ENCODE measurements at places on chromosomes 5 and 9.

- H3K36me3 ChIP-seq: no peaks in the 10 kb centered on the region
- H3K27ac ChIP-seq: no peak overlapping the region
- no peaks in the 10 kb centered on the region for H3K4me1 ChIP-seq
- no peak for DNase-seq
- H3K27me3 ChIP-seq: no peaks in the 10 kb centered on the region
Observed at GRCh38 chr5:164934039-164934438, 1428.6 kb downstream of the MAT2B start.

- peaks cover 31% of the 10 kb centered on the region for H3K36me3 ChIP-seq
- no peak for DNase-seq
- no peak overlapping the region for H3K27ac ChIP-seq
- no peaks in the 10 kb centered on the region for H3K27me3 ChIP-seq
- no peaks in the 10 kb centered on the region for H3K4me1 ChIP-seq
Observed at GRCh38 chr9:97908705-97909104, 13.6 kb downstream of the TRMO start.

GRCh38 chr5:172782169-172783039 is 11.4 kb upstream of the DUSP1 start:
- no peaks in the 10 kb centered on the region for H3K4me1 ChIP-seq
- H3K4me3 ChIP-seq: no peak overlapping the region
- H3K27me3 ChIP-seq: no peaks in the 10 kb centered on the region
- H3K27ac ChIP-seq: no peak overlapping the region
- DNase-seq: no peak
- H3K36me3 ChIP-seq: no peaks in the 10 kb centered on the region

GRCh38 chr5:65808818-65809217 is 86.8 kb downstream of the NLN start:
- no peak for DNase-seq
- H3K4me3 ChIP-seq: no peak overlapping the region
- no peaks in the 10 kb centered on the region for H3K27me3 ChIP-seq
- peaks cover 7% of the 10 kb centered on the region for H3K4me1 ChIP-seq

DNA sequence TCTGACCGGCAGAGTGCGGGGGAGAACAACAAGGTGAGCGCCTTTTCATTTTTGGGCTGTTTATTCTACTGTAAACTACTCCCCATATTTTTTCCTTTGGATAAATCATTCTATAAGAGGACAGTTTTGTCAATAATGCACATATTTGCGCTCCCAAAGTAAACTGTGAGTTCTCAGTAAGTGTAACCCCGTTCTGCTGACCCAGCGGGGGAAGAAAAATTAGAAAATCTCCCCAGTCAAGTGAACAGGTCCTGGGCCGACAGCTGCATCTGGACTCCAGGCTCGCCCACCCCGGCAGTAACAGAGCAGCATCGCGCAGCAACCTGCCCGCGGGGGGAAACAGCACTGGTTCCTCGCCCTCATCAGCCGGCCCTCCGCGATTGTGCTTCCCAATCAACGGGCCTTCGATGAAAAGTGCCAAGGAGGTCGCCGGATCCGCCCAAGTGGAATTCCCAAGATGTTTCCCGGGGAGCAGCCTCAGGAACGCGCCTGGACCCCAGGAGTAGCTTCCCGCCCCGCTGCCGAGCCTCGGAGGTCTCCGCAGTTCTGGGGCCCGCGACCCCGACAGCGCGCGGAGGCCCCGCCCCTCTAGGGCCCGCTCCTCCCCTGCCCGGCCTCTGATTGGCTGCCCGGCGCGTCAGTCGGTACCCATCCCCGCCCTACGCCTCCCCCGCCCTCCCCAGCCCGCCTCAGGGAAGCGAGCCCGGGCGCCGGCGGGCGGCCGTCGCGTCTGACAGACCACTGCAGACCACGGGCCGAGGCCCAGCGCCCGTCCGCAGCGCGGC is at the start of gene OTULINL:
OTULINL (plus strand) TSS at position 687 of the 785 bp plus-strand sequence. CDS start 103 bp downstream, outside the sequence.
- H3K27ac ChIP-seq: peak within 1 kb of the TSS; percentile 55
- H3K27me3 ChIP-seq: peaks cover 3% of the 10 kb centered on the region
- H3K4me3 ChIP-seq: peak within 1 kb of the TSS; percentile 61
- DNase-seq: peak; percentile 70

DNA sequence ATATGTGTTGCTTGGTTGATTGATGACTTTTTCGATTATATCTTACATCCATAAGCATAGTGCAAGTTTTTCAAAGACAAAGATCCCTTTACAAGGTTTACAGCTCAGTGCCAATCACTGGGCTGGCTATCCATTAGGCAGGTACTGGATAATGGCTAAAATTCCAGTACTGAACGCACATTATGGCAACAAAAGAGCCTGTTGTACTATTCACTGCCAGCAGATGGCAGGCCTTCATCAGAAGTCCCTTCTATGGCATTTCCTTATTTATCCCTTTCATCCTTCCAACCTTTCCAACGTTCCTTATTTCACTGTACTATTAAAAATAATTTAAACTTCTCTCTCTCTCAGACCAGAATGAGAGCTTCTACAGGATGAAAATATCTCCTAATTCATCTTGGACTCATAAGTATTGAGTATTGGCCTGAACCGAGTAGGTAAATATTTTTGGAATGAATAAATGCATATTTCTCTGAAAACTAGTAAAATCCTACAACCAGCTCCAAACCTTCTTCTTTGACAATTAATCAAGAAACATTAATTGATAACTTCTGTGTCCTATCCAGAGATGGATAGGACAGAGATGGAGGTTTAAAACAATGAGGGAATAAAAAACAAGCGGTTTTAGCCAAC is 6.7 kb upstream of the WNT8A start:
- H3K27me3 ChIP-seq: no peaks in the 10 kb centered on the region
- DNase-seq: peak; percentile 87
- no peak overlapping the region for H3K27ac ChIP-seq
- H3K4me3 ChIP-seq: no peak overlapping the region
- no peaks in the 10 kb centered on the region for H3K36me3 ChIP-seq

DNA sequence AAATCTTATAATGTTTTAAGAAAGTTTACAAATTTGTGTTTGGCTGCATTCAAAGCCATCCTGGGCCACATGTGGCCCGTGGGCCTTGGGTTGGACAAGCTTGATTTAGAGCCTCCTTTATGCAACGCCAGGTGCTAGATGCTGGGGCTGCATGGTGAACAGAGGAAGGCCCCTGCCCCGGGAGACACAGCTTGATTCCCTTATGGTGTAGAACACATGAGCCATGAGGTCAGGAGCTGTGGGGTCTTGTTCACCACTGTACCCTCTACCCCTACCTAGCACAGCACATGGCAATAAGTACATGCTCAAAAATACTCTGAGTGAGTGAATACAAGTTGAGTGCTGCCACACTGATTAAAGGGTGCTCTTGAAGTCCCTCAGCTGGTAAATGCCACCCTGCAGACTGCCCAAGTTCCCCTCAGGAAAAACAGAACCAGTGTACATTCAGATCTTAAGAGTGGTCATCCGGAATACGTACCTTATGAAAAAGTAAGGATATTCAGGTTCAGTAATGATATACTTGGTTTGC is 71.9 kb downstream of the ARRDC3 start:
- no peaks in the 10 kb centered on the region for H3K36me3 ChIP-seq

GRCh38 chr5:41636605-41637004 is 126.2 kb upstream of the PLCXD3 start:
- no peaks in the 10 kb centered on the region for H3K27me3 ChIP-seq
- no peaks in the 10 kb centered on the region for H3K36me3 ChIP-seq
- no peaks in the 10 kb centered on the region for H3K4me1 ChIP-seq
- H3K27ac ChIP-seq: no peak overlapping the region

- H3K4me1 ChIP-seq: peaks cover 10% of the 10 kb centered on the region
- H3K27me3 ChIP-seq: no peaks in the 10 kb centered on the region
- peak overlapping the region; percentile 35 for H3K27ac ChIP-seq
- H3K36me3 ChIP-seq: no peaks in the 10 kb centered on the region
Observed at GRCh38 chr9:107667231-107668070, 177.9 kb upstream of the KLF4 start.

GRCh38 chr5:128984480-128984879 is 19.2 kb downstream of the SLC27A6 start:
- H3K4me1 ChIP-seq: no peaks in the 10 kb centered on the region
- H3K36me3 ChIP-seq: no peaks in the 10 kb centered on the region
- no peak overlapping the region for H3K4me3 ChIP-seq
- no peak for DNase-seq
- H3K27me3 ChIP-seq: no peaks in the 10 kb centered on the region
- no peak overlapping the region for H3K27ac ChIP-seq

DNA sequence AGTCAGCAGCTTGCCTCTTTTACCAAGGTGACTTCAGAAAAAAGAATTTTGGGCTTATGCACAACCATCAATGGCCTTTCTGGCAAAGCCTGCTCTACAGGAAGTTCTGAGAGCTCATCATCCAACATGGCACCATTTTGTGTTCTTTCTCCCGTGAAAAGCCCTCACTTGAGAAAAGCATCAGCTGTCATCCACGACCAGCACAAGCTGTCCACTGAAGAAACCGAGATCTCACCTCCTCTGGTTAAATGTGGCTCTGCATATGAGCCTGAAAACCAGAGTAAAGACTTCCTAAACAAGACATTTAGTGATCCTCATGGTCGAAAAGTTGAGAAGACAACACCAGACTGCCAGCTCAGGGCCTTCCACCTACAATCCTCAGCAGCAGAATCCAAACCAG is 111.2 kb downstream of the SNCAIP start:
- H3K27me3 ChIP-seq: no peaks in the 10 kb centered on the region
- peak overlapping the region; percentile 44 for H3K27ac ChIP-seq
- no peak for DNase-seq
- no peak overlapping the region for H3K4me3 ChIP-seq

DNA sequence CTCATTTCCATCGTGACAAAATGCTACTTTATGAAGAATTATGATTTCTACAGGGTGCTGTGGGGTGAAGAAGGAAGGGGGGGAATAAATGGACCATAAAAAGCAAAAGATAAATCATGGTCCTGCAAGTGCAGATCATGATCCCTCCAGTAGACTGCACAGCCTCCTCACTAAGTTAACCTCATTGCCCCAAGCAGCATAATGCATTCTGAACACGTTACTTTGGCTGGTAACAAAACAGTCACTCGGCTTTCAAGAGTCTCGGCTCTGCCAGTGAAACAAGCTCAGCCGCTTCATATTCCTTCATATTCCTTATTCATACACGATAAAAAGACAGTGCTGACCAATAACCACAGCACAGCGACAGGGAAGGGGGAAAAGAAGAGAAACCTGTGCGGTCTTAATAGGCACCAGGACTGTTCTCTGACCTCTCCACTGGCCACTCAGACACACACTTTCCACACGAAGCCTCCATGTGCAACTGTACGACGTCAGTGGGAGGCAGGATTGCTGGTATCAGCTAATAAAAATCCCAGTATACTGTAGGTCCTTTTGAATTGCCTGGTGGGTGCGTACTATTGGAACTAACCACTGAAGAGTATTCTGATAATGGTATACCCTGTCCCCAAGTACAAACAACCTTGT is 60.5 kb downstream of the ANKH start:
- H3K36me3 ChIP-seq: no peaks in the 10 kb centered on the region
- H3K27me3 ChIP-seq: no peaks in the 10 kb centered on the region
- DNase-seq: no peak
- H3K4me1 ChIP-seq: peaks cover 3% of the 10 kb centered on the region

DNA sequence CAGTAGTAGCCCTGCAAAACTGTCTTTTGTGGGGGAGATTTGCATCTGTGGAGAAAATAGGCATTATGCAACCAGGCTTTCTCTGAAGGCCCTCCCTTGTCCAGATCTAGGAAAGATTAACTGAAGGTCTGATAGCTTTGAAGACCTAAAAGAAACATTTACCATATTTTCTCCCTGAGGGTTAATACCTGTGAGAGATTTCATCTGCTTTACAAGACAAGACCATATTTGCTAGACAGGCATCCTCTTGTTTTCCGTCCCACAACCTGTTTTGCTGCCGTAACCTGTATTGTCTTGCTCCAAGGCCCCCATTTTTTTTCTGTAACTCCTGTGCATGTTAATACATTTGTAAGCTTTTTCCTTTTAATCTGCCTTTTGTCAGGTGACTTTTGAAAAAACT is 1985.2 kb upstream of the CDH9 start:
- H3K27me3 ChIP-seq: no peaks in the 10 kb centered on the region
- H3K27ac ChIP-seq: no peak overlapping the region
- DNase-seq: no peak
- no peak overlapping the region for H3K4me3 ChIP-seq
- no peaks in the 10 kb centered on the region for H3K36me3 ChIP-seq
- H3K4me1 ChIP-seq: no peaks in the 10 kb centered on the region

- no peak overlapping the region for H3K4me3 ChIP-seq
- no peak for DNase-seq
- peaks cover 19% of the 10 kb centered on the region for H3K27me3 ChIP-seq
- H3K4me1 ChIP-seq: peaks cover 24% of the 10 kb centered on the region
- peaks cover 8% of the 10 kb centered on the region for H3K36me3 ChIP-seq
Observed at GRCh38 chr5:177372910-177373309, 11.3 kb upstream of the SLC34A1 start.

DNA sequence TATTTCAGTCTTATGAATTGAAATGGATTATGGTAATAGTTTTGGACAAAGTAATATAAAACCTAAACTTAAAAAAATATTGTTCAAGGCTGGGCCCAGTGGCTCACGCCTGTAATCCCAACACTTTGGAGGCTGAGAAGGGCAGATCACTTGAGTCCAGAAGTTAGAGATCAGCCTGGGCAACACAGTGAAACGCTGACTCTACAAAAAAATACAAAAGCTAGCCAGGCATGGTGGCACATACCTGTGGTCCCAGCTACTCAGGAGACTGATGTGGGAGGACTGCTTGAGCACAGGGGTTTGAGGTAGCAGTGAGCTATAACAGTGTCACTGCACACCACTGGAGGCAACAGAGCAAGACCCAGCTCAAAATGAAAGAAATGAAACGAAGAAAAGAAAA is 81.9 kb downstream of the SCAI start:
- H3K4me3 ChIP-seq: no peak overlapping the region
- no peak for DNase-seq
- no peaks in the 10 kb centered on the region for H3K4me1 ChIP-seq

DNA sequence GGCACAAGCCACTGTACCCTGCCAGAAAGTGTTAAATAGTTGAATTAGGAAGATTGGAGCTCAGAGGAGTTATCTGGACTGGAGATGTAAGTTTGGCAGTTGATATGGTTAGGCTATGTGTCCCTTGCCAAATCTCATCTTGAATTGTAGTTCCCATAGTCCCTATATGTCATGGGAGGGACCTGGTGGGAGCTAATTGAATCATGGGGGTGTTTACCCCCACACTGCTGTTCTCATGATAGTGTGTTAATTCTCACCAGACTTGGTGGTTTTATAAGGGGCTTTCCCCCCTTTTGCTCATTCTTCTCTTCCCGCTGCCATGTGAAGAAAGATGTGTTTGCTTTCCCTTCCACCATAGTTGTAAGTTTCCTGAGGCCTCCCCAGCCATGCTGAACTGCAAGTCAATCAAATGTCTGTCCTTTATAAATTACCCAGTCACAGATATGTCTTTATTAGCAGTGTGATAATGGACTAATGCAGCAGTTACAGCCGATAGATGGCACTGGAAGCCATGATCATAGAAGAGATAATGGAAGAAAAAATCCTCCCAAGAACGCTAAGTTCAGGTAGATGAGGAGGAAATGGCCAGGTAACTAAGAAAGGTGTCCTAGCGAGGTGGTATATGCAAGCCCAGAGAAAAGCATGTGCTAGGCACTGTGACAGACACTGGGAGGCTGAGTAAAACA is 51.4 kb downstream of the TNFSF8 start:
- no peaks in the 10 kb centered on the region for H3K27me3 ChIP-seq
- no peak overlapping the region for H3K27ac ChIP-seq
- no peak overlapping the region for H3K4me3 ChIP-seq
- H3K4me1 ChIP-seq: no peaks in the 10 kb centered on the region

GRCh38 chr9:92147030-92147851 is 32.0 kb upstream of the SPTLC1 start:
- no peak overlapping the region for H3K4me3 ChIP-seq
- peaks cover 3% of the 10 kb centered on the region for H3K27me3 ChIP-seq
- no peak for DNase-seq
- no peak overlapping the region for H3K27ac ChIP-seq
- peaks cover 19% of the 10 kb centered on the region for H3K4me1 ChIP-seq
